Motor neuron (in vitro differentiated cells): ENCODE measurements at places on chromosomes 12 and 14. TPM values are rescaled to one million over a fixed set of nuclear protein-coding genes. Genes with fewer than 3 reads are reported as not detected.

The HOXC9 gene
- 1.0 and 1.4 TPM in 2 replicates for total RNA-seq

DNA sequence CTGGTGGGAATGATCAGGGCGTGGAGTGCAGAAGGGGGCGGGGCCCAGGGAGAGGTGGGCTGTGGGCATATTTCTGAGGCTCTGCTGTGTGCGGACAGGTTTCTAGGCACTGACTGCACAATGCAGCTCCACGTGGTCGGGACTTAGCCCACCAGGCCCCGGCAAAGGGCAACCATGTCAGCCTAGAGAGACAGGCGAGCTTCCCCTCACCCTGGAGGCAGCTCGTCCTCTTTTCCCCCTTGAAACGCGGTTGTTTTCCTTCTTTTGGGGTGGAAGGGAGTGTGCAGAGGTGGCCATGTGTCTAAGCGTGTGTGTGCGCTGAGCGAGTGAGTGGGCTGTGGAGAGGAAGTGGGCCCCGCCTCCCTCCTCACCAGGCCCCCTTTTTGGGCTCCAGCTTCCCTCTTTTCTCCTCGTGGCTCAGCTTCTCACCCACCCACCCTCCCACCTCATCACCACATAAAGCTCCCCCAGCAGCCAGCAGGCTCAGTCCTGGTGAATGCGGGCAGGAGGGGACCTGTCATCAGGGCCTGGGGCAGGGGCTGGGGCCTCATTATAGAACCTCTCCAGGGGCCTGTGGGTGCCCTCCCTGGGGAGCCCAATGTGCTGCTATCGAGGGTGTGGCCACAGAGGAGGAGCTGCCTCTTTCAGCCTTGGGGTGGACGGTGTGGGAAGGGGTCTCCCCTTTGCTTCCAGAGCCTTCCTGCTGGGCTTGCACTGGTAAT is 22.0 kb downstream of the LRTM2 start:
- ATAC-seq = no peak

- no peak for ATAC-seq
These were observed 69.0 kb upstream of the DDX11 start for GRCh38 chr12:31004666-31005065.

GRCh38 chr12:72448089-72448488 is 175.9 kb downstream of the TRHDE start:
- no peak for ATAC-seq

DNA sequence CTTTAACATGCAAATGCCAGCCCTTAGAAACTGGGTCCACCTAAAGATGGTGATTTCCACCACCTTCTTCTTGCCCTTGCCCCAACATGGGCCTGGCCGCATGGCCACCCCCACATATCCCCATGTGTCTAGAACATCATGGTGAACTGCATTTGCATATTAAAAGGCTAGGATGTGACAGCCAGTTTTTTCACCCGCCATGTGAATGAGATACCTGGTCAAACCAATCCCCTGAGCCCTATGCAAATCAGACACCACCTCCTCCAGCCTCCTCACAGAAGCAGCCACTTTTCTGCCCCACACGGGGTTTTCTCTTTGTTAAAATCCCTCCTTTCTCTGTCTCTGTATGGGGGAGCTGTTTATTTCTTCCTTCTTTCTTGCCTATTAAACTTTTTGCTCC is 1322.5 kb downstream of the FSCB start:
- no peak for ATAC-seq

- ATAC-seq = no peak
These were observed 73.1 kb downstream of the WDR20 start for GRCh38 chr14:102212845-102213244.

GRCh38 chr12:83092606-83093005 is 405.9 kb downstream of the TMTC2 start:
- ATAC-seq = peak; percentile 38
